ENCODE measurements at places on chromosomes 13 and 19.

GRCh38 chr13:110944121-110944967, 29.5 kb upstream of the ANKRD10 start:
- DNase-seq, result peak; percentile 7

DNA sequence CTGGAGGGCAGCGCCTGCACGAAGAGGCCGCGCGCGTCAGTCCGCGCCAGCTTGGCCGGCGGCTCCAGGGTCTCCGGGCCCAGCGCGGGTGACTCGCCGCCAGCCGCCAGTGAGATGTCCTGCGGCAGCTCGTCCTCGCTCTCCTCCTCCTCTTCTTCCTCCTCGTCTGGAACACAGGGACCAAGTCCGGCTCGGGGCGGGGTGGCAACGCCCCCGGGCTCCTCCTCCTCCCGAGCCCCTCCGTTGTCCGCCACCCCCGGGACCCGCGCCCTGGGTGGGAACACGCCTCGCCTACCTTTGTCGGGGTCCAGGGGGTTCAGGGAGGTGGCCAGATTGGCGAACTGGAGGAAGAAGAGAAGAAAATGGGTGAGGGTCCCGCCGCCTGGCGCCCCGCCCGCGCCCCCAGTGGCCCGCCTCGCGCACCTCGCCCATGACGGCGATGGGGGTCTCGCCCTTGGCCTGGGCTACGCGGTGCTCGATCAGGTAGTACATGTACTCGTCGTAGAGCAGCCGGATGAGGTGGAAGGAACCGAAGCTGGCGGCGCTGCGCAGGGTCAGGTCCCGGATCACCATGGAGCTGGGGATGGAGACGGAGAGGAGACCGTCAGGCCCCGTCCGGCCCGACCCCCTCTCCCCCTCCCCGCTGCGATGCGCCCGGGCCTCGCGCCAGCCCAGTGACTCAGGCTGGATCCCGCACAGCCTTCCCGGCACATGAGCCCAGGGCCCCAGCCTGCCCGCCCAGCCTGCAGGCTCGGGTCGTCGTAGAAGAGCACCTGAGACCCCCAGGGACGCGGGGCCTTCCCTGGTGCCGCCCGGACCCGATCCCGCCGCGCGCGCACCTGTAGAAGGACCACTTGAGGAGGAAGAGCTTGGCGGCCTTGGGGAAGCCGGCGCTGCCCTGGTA, 10.6 kb downstream of the DCAF15 start:
- DNase-seq, result peak; percentile 65

GRCh38 chr13:28579322-28579721, 79.6 kb upstream of the POMP start:
- DNase-seq, result no peak

GRCh38 chr13:46576762-46577161, 23.8 kb downstream of the LRCH1 start:
- DNase-seq, result no peak

GRCh38 chr19:55118401-55118991, 1.1 kb upstream of the PPP1R12C start:
- peak; percentile 76 for DNase-seq

- no peak for DNase-seq
Measured at GRCh38 chr19:7292352-7292949, 1.8 kb downstream of the INSR start.

GRCh38 chr13:104487006-104487405, 1420.8 kb upstream of the SLC10A2 start:
- no peak for DNase-seq

DNA sequence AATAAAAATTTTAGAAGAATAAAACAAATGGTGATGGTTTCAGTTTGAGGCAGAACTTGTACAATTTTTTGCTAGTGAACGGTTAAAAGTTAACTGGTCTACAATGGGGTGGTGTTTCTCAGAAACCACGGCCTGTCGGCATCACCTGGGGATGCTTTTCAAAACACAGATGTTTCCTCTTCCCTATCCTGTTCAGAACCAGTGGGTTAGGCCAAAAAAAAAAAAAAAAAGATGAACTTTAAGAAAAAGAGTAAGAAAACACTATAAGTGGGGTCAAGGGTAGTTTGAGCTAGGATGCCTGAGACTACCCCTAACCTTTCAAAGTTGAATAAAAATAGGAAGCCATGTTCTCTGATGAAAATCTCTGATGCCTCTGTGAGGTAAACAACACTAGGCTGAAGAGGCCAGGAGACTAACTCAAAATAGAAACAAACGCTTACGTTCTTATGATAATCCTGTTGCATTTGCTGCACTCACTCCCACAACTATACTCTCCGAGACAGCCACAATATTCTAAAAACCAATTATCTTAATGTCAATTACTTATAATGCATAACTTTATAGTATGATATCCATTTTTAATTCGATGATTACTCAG, 3.3 kb downstream of the MTIF3 start:
- no peak for DNase-seq

DNA sequence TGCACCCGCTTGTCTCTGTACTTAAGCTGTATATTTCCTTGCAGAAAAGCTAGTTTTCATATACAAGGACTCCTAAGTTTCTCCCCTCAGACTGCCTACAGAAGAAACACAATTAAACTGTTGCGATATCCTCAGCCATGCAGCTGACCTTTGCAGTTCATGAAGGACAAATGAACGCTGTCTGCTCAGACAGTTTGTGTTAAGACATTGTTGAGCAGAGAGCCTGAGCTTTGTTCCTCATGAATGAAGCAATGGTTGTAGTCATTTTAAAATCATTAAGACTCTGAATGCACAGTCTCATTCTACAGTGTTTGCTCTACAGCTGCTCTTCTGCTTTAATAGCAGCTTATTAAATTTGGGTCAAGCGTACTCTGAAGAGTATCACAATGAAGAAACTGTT, 23.2 kb upstream of the MAB21L1 start:
- peak; percentile 13 for DNase-seq

DNA sequence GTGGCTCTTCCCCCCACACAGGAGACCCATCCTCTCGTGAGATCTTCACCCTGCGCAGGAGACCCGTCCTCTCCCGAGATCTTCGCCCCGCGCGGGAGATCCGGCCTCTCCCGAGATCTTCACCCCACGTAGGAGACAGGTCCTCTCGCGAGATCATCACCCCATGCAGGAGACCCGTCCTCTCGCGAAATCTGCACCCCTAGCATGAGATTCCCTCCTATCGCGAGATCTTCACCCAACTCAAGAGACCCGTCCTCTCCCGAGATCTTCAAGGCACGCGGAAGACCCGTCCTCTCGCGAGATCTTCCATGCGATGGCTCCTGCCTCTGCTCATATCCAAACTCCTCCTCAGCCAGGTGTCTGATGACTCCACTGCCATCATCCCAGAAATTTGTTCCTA, 24.3 kb downstream of the LAIR2 start:
- DNase-seq, result no peak

- DNase-seq, result no peak
Measured at GRCh38 chr19:15196360-15197005, 4.3 kb downstream of the NOTCH3 start.

- DNase-seq, result peak; percentile 65
Measured at GRCh38 chr19:1016647-1017114, 4.2 kb downstream of the TMEM259 start.

DNA sequence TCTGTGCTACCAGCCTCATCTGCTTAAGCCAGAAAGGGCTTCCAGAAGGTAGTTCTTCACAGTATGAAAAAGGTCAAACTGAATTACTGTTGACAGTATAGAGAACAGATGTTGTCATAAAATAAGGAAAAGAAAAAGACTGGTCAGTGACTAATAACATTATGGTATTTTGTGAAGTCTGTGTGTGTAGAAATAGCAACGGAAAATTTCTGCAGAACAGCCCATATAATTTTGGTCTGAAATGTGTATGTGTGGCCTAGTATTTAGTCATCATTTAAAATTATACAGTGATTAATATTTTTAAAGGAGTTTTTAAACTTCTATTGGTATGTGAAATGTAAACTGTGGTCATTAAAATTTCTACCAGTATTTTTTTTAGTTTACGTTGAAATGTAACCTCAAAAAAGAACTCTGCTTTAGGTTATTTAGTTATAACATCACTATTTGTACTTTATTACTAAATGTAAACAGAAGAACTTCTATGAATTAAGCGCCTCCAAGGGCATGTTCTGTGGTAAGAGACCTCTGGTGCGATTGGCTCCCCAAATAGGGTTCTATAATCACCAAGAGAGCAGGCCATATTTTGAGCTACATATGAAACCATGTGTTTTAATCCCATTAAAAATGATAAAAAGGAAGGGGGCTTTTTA, 3.3 kb upstream of the GPR183 start:
- DNase-seq, result no peak

- no peak for DNase-seq
Measured at GRCh38 chr13:32248801-32249200, 66.4 kb downstream of the ZAR1L start.

DNA sequence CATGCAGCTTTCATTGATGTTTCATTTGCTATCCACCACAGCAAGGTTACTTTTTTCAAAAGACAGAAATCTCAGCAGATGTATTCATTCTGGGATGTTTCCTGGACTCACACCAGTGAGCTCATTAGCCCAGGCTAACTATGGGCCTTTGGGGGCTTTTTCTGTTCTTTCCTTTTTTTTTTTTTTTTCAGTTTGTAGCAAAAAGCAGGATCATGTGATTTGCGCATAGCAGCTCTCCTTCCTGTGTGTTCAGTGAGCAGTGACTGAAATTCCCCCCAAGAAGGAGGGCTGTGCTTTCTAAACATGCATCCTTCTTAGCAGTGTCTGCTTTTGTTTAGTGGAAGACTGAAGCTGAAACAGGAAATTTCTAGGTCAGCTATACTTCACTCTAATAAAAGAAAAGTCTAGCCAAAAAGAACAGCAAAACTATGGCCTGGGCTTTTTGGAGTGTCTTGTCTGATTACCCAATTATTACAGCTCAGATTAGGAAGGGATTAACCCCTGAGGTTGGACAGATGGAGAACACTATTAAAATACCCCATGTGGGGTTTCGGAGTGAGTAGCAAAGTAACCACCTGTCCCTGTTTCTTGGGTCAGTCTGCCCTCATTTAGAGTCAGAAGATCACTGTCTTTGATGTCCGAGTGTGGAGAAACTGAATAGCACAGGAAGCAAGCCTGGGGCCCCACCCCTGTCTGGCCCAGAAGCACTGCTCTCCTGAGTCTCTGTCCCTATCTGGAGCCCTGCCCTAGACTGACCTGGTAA, 8.9 kb upstream of the AMER2 start:
- DNase-seq, result no peak

DNA sequence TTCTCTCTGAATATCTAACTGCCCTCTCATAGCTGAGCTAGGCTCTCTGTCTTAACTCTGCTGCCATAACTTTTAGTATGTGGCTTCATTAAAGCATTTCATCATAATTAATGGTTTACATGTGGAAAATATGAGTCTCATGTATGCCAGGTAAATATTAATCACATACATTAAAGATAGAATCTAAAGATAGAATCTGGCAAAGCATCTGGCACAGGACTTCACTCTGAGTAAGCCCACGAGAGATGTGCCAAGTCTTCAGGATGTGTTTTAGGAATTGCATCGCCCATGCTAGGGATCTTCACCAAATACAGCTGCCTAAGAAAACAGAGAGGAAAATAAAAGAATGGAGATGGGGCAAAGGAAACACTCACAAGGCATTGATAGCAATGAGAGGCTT, 285.8 kb downstream of the DIAPH3 start:
- no peak for DNase-seq

- DNase-seq, result peak; percentile 32
Measured at GRCh38 chr13:65638572-65639168, 1591.5 kb downstream of the PCDH9 start.

- DNase-seq, result no peak
Measured at GRCh38 chr19:4379383-4380253, 20.7 kb downstream of the SH3GL1 start.

- no peak for DNase-seq
Measured at GRCh38 chr13:73945871-73946270, 188.3 kb downstream of the KLF12 start.

DNA sequence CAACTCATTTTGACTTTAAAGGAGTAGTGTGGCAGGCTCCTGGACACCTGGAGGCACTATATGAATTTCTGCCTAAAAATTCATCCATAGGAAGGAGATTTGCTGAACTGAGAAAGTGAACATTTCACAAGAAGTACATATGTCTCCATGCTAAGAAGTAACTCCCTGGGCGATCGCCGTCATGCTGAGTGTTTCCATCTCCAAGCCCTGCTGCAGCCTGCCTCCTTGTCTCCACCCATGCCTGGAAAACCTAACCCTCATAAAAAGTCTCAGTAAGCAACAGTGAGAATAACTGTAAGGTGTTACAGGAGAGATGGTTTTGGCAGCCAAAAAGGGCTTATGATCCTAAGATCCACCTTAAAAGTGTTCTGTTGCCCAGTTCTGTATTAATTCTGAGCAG, 251.3 kb downstream of the SHISA2 start:
- no peak for DNase-seq

DNA sequence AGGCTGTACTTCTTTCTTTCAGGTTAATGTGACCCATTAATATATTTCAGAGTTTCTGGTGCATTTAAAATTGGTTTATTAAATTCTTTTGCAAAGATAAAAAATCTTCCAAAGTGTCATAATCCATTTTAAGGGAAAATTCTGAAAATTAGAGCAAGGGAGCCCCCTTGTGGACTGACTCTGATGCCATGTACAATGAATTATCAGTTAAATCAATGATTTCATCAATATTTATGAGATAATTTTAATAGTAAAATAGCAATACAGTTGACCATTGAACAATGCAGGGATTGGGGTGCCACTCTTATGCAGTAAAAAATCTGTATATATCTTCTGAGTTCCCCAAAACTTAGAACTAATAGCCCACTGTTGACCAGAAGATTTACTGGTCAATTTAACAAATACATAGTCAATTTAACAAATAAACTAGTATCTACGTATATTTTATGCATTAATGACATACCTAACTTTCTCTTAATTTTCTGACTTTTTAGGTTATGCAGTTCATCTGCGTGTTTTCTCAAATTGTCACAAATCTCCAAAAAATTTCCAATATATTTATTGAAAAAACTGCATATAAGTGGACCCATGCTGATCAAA, 479.1 kb upstream of the MIR17HG start:
- DNase-seq, result no peak

DNA sequence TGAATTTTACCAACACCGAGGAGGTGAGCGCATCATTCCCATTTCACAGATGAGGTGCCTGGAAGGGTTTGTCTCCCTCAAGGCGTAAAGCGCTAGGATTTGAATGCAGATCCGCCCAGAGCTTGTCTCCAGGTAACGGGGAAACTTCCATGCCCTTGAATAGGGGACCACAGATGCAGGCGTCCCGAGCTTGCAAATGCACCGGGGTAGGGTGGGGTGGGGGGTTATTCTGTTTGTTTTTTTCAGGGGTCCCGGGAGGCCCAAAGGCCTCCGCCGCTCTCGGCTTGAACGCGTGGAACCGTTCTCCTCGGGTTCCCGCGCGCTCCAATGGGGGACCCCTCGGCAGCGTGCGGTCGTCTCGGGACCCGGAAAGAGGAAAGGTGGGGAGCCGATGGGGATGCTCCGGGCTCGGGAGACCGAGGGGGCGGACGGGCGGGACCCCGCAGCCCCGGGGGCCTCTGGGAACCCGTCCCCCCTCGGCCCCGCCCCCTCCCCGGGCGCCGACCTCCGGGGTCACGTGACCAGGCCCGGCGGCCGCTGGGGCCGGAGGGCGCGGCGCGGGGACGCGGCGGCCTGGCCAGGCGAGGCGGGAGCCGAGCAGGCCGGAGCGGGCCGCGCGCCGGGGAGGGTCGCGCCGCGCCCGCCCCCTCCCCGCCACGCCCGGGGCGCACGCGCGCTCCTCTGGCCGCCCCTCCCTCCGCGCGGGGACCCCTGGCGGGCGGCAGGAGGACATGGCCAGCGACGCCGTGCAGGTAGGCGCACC, at the start of gene PKN1:
Gene PKN1 (plus strand): TSS at position 516 of the 763 bp plus-strand sequence. CDS start 216 bp downstream, at position 732.
- peak; percentile 69 for DNase-seq

Measured in left lung (tissue), 14 donors.